SIG-M5 (cell line): ENCODE measurements at places on chromosomes 6 and 20.

GRCh38 chr6:34565722-34566137 lies 9.6 kb upstream of the SPDEF start:
- DNase-seq = no peak

GRCh38 chr6:32092760-32093497 lies 16.2 kb downstream of the TNXB start:
- no peak for DNase-seq

DNA sequence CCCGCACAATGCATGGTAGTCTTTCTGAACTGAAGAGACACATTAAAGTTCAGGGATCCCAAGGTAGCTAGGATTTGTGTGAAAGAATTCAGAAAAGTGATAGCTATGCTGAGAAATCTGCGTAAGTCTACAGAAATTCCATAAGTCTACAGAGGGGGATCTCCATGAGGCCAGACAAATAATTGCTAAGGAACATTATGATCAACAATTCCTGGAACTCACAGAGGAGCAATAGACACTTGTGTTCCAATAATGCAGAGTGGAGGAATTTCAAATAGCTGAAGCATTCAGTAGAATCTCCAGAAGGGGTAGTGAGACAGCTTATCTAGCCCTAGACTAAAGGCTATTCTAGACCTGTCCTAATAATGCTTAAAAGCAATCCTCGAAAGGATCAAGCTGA lies 315.7 kb upstream of the ECI2 start:
- no peak for DNase-seq

GRCh38 chr6:1403851-1404712 lies 14.7 kb downstream of the FOXF2 start:
- DNase-seq = no peak

GRCh38 chr6:151075527-151075926 lies 164.2 kb upstream of the AKAP12 start:
- no peak for DNase-seq

DNA sequence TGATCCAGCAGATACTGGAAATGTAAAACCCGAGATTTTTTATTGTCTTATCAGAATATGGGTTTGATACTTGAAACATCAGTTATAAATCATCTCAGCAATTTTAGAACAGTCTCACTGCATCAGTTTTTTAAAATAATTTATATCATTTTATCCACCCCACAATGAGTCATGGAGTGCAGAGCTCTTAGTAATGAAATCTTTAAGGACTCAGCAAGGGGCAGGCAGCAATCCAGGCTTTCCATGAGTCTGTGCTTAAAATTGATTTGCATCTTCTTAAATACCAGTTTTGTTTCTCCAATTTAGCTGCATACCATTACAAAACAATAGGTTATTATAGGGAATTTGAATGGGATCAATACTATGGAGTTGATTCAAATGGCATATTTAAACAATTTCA lies 832.3 kb downstream of the C6orf118 start:
- DNase-seq = no peak

GRCh38 chr6:162220876-162221275 lies 506.7 kb downstream of the PRKN start:
- no peak for DNase-seq

GRCh38 chr6:116564921-116565872 lies 6.1 kb upstream of the RWDD1 start:
- DNase-seq = no peak

GRCh38 chr6:112183271-112183671 lies 71.1 kb downstream of the LAMA4 start:
- no peak for DNase-seq

DNA sequence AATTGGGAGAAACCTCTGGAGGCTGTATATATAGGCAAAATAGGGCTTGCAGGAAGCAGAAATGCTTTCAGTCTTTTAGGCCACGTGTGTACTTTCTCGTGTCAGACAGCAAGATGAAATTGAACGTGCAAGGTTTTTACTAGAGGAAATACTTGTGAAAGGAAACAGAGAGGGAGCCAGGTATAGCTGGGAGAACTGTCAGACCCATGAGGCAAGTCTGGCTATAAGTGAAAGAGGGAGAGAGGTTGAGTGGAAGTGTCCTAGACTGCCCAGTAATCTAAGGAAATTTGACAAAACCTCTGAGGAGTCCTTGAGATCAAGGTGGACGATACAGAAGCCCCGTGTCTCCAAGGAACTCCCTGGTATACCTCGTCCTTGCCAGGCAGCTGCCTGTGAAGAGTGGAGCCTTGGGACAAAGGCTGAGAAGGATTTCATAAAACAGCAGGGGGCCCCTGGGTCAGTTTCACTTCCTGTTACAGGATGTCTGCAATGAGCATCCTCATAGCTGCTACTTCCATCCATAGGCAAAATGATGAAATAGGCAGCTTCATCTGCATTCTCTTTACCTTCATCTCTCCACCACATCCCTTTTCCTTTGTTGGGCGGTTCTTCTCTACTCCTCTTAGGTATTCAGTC lies 114.4 kb upstream of the MAP3K7 start:
- DNase-seq = no peak
